Stimulated activated CD4-positive, alpha-beta T cell treated with anti-CD3 and anti-CD28 coated beads, Interleukin-12 subunit alpha, Interleukin-12 subunit beta, amount 100 ng/mL, for 24 hours (primary cell): ENCODE measurements at places on chromosomes 3 and 15.

- no peak for DNase-seq
These were observed 541.1 kb downstream of the MECOM start for GRCh38 chr3:169122416-169122815.

DNA sequence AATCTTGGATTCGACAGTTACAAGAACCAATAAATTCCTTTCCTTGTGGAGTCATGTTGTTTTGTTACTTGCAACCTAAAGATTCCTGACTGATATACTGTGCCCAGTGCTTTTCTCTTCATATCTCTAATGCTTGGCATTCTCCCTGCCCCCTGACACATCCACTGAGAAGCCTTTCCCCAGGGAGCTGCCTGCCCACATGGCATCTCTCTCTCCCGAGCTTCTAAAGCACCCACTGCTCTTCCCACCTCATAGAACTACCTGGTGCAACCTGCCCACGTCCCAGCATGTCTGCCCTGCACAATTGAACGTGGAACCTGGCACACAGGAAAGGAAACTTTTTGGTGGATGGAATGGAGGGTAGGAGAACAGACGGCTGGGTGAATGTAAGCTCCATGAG, 6.8 kb downstream of the CYP8B1 start:
- no peak for DNase-seq

- no peak for DNase-seq
These were observed 19.1 kb upstream of the RIOX2 start for GRCh38 chr3:97991293-97991682.

DNA sequence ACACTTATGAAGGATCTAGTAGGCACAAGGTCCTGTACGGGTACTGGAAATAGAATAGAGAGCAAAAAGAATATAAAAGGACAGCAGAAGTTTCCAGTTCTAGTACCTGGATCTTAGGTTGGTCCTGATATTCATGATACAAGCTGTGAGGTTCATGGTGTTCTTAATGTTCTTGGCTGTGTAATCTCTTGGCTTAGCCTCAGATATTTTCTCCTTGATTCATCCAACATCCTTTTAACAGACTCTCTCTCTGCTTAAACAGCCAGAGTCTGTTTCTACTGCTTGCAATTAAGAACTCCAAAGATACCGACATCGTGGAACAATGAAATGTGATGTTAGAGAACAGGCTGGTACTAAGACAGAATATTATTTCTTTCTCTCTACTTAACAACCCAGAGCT, 49.9 kb downstream of the CNTN3 start:
- DNase-seq: no peak

GRCh38 chr15:70259640-70260508, 162.2 kb upstream of the TLE3 start:
- no peak for DNase-seq

GRCh38 chr3:38235466-38235865, 30.1 kb upstream of the SLC22A13 start:
- DNase-seq: no peak

DNA sequence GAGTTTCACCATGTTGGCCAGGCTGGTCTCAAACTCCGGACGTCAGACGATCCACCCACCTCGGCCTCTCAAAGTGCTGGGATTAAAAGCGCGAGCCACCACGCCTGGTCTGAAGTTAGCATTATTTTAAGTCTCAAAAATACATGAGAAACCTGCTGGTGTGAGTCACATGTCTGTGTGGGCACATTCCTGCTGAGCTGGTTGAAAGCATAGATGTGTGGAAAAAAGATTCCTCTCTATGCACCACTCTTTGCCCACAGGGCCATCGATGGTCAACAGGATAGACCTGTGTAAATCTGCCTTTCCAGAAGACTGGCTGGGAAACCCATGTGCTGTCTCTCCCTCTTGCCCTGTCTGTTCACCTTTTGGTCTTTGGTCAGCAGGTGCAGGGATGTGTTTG, 63.5 kb downstream of the CHRD start:
- no peak for DNase-seq

GRCh38 chr3:39065197-39065596, 13.4 kb downstream of the WDR48 start:
- DNase-seq: no peak

DNA sequence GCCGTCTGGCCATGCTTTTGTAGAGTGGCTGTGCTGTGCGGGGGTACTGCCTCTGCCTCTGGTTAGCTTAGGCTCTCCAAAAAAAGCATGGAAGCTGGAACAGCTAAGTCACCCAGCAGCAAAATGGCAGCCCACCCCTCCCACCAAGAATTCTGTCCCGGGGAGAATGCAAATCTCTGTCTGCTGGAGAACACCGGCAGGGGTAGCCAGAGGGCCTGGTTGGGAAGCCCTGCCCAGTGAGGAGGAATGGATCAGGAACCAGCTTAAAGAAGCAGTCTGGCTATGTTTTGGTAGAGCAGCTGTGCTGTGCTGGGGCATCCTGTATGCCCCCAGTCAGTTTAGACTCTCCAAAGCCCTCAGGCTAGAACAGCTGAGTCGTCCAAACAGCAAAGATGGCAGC, 56.2 kb upstream of the PTPRG start:
- no peak for DNase-seq

- DNase-seq: peak; percentile 2
These were observed 651.6 kb downstream of the NTRK3 start for GRCh38 chr15:87604857-87605446.

DNA sequence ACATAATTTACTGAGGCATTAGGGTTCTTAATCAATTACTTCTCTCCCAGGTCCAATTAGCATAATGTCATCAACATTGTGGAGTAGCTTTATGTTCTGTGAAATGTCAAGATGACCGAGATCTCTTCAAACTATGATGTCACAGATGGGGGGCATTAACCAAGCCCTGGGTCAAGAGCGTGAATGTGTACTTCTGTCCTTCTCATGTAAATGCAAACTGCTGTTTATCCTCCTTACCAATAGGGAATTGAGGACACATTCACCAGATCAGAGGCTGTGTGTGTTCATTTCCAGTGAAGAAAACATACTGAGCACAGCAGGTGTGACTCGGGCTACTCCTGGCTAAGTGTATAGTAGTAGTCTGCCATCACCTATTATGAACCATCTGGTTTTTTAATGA, 177.9 kb downstream of the MINAR1 start:
- DNase-seq: no peak

GRCh38 chr3:170159459-170159858, 22.1 kb downstream of the PHC3 start:
- DNase-seq: no peak

DNA sequence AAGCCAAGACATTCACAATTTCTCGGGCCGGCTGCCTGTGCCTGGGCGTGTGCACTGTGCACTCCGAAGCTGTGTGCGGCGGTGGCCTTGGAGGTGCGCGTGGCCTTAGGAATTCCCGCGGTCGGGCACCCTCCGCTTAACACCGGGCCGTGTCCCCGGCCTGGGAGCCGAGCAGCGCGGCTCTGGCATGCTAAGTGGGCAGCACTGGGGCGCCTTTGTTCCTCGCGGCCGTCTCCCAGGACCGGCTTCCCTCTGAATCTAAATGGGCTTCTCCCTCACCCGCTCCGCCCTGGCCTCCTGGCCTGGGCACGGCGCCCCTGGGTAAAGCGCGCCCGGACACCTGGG, 498 bp upstream of the ARNT2 start:
- DNase-seq: no peak

GRCh38 chr3:57779666-57780065, 23.6 kb downstream of the SLMAP start:
- DNase-seq: no peak

DNA sequence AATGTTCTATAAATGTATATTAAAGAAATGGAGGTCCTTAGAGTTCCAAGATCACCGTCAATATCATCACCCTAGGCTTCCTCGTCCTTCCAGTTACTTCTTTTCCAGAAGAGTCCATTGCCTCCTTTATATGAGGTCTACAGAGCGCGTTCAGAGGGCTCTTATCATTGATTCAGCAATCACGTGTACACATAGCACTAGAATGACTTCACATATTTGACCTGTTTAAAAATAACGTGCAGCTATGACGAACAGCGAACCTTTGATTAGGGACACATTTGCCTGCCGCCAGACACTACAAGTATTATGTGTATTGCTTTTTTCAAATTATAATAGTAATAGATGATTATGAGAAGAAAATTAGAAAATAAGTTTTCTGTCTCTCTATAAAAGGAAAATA, 26.0 kb downstream of the IGF1R start:
- no peak for DNase-seq

- no peak for DNase-seq
These were observed 82.7 kb upstream of the KLF13 start for GRCh38 chr15:31243895-31244294.

DNA sequence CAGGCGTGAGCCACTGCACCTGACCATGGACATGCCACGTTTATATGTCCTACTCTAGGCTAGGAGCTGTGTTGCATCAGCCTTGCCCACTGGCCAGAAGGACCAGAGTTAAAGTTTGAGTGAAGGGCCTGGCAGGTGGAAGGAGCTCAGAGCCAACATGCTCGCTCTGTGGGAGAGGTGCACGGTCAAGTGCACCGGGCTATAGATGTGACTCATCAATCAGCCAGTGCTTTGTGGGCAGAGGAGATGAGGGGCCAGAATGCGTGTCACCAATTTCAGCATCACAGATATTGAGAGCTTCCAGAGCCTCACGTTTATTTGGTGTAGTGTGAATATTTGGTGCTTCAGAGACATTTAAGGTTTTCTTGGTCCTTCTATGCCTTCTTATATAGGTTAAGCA, 137.3 kb upstream of the KBTBD8 start:
- no peak for DNase-seq
